ENCODE measurements at places on chromosomes 1 and 21.

DNA sequence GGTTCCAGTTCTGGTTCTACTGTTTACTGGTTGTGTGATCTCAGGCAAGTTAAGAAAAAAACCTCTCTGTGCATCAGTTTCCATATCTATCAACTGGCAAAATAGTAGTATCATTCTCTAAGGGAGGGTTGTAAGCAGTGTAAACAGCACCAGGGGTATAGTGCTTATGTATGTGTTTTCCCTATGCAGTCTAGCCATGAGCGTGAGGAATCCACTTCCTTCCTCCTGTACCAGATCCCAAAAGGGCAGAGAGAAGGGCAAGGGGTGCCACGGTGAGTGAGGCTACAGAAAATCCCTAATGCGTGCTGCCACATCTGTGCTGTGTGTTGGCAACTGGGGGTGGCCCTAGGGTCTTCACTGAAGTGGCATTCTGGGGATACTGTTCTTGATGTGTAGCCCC lies 18.4 kb upstream of the RNF19B start:
- no peak for DNase-seq

DNA sequence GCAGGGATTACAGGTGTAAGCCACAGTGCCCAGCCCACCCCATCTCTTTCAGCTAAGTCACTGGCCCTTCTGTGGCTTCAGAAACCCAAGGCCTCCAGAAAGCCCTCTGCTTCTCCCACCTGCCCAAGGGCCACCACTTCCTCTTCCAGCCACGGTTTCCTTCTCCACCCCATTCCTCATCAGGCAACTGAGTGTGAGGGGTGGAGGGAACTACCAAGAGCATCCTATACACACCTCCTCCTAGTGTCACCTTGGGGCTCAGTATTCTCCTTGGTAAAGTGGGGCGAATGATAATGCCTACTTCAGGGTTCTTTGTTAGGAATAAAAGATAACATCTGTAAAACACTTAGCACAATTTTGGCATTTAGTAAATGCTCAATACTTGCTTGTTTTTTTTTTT lies 30.0 kb downstream of the KNCN start:
- DNase-seq: no peak

DNA sequence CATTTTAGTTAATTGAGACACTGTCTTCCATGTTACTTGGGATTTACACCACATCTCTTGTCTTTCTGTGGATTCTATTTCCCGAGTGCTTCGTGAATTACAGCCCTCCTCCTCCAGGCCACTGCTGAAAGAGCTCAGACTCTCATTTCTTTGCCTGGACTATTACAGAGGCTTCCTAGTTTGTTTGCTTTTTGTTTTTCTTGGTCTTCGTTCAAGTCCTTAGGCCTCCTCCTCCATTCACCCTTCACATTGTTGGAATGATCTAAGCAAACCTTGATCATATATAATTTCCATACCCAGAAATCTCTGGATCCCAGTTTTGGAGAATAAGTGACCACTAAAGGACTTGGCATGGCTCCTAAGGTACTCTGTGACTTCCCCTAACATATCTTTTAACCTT lies 94.1 kb downstream of the CNIH3 start:
- no peak for DNase-seq

DNA sequence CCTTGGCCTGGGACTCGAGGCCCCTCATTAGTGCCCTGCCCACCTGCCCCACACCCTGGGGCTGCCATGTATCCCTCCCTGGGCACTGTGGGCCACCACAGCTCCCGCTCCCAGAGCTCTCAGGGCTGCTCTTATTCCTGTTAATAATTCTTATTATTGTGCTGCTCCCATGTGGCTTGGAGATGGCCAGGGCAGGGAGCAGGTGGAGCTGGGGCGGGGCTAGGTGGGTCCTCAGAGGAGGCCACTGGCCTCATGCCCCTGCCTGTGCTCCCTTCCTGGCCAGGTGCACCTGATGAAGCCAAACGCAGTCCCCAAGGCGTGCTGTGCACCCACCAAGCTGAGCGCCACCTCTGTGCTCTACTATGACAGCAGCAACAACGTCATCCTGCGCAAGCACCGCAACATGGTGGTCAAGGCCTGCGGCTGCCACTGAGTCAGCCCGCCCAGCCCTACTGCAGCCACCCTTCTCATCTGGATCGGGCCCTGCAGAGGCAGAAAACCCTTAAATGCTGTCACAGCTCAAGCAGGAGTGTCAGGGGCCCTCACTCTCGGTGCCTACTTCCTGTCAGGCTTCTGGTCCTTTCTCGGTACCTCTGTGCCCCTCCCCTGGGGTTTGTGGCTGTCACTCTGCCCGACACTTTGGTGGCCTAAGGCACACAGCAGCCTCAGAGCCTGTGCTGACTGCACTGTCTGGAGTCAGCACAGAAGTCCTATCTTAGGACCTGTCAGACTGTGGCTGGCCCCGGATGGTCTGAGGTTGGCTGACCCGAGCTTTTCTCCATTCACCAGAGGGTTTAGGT lies 34.1 kb downstream of the BMP8A start:
- no peak for DNase-seq

DNA sequence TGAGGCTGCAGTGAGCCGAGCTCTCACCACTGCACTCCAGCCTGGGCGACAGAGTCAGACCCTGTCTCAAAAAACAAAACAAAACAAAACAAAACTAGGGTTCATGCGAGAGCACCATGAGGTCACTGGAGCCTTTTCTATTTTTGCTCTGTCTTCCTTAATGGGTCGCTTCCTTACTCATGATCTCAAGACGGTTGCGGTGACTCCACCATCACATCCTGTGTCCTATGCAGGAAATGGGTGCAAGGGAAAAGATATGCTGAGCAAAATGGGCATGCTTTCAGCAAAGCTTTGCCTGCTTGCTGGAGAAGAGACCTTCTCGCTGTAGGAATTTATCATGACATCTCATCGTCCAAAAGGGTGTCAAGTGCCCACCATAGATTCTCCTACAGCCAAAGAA lies 36.4 kb downstream of the WNT9A start:
- DNase-seq: no peak

DNA sequence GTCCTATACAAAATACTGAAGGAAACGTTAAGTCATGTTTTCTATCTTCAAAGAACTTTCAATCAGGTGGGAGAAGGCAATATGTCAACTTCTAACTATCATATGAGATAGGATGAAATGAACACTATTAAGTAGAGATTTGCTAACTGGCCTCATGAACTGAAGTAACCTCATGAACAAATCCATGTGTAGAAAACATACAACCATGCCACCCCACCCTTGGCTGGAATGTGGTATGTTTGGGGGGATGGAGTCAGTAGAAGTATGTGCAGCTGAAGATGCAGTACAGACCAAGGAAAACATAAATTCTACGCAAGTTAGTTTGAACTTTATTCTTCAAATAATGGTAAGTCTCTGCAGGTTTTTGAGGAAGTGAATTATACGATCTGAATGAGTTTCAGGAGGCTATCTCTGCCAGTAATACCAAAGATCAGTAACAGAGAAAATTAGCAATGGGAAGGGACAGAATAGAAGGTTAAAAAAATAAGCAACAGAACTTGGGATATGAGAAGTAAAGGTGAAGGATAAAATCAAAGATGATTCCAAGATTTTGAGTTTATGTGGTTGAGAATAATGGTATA lies 4.5 kb downstream of the TRMT1L start:
- no peak for DNase-seq

DNA sequence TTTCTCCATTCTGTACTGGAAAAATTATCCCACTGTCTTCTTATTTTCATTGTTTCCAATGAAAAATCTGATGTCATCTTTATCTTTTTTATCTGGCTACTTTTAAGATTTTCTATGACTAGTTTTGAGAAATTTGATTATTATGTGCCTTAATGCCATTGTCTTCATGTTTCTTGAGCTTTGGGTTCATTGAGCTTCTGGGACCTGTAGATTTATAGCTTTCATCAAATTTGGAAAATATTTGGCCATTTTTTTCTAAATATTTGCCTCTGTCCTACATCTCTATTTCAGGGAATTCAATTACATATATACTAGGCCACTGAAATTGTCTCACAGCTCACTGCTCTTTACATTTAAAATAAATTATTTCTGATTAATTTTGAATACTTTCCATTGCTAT lies 38.7 kb upstream of the KCNH1 start:
- no peak for DNase-seq

- DNase-seq: no peak
These were observed 226.2 kb upstream of the IRF2BP2 start for GRCh38 chr1:234836045-234836681.

DNA sequence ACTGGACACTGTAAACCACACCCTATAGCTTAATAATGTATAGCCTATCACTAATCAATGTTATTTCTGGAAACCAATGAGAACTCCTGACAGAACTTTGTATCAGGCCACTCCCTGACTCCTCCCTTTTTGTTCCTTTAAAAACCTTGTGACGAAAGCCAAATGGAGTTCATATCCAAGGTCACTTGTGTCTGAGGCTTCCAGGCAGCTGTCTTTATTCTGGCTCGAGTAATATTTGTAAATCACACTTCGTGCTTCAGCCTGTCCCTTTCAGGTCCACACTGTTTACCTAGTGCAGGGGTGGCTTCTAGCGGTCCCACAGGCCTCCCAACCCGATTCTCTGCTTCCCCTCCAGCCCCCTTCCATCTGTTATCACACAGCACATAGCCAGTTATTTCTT lies 16.2 kb upstream of the CAPN9 start:
- no peak for DNase-seq

- DNase-seq: no peak
These were observed 97.0 kb upstream of the CACNA1E start for GRCh38 chr1:181386340-181386739.

GRCh38 chr1:87989346-87989745 lies 660.7 kb downstream of the LMO4 start:
- DNase-seq: no peak

- DNase-seq: peak; percentile 94
These were observed 48.8 kb downstream of the LAMC2 start for GRCh38 chr1:183234660-183235476.

- DNase-seq: no peak
These were observed 31.1 kb downstream of the CASZ1 start for GRCh38 chr1:10765304-10765703.

GRCh38 chr1:8362701-8363101 lies 44.8 kb downstream of the SLC45A1 start:
- DNase-seq: no peak

DNA sequence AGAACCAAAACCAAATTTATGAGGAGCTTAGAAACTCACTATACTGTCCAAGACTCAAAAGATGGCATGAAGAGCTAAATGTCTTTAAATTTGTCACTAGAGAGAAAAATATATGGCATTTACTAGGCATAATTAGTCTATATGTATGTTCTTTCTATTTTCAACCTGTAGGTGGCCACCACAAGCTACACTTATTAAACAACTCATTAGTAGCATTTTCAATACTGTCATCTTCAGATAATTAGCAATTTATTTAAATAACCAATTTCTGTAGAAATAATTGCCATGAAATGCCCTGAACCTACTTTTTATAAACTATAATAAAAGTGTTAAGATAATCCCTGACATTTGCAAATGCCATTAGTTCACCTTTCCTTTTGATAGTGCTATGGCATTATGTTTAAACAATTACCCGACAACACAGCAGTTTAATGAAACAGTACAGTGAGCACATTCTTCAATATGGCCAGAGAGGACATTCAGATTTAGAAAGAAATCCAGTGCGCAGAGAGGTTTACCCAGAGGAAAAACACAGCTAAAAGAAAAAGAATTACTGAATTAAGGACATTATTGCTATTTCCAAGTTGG lies 522.5 kb downstream of the PTBP2 start:
- DNase-seq: no peak
